Kidney epithelial cell (primary cell): ENCODE measurements at places on chromosomes 11 and 22.

- no peak for DNase-seq
Observed at GRCh38 chr11:65047581-65048422, 6.8 kb downstream of the SAC3D1 start.

- no peak for DNase-seq
Observed at GRCh38 chr11:72968390-72968789, 154.2 kb downstream of the ATG16L2 start.

- no peak for DNase-seq
Observed at GRCh38 chr22:42683578-42684283, 34.5 kb upstream of the CYB5R3 start.

GRCh38 chr11:4916581-4916980 lies 2.6 kb downstream of the OR51G2 start:
- DNase-seq = peak; percentile 42

GRCh38 chr11:128172046-128172878 lies 415.1 kb downstream of the ETS1 start:
- DNase-seq = peak; percentile 45

DNA sequence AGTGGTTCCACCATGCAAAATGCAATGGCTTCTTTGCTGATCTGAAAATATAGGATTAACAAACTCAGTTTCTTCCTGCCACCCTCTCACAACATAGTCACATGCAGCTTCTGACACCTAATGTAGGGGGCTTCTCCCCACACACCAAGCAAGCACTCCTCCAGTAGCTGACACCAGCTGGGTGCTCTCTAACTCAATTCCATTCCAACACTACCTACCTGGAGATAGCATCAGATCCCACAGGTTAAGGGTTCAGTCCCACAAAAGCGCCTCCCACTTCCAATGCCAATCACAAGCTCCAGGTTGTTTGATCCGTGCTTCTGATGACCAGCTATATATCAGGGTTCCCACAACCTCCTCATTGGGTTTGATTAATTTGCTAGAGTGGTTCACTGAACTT lies 31.8 kb upstream of the NNMT start:
- no peak for DNase-seq

DNA sequence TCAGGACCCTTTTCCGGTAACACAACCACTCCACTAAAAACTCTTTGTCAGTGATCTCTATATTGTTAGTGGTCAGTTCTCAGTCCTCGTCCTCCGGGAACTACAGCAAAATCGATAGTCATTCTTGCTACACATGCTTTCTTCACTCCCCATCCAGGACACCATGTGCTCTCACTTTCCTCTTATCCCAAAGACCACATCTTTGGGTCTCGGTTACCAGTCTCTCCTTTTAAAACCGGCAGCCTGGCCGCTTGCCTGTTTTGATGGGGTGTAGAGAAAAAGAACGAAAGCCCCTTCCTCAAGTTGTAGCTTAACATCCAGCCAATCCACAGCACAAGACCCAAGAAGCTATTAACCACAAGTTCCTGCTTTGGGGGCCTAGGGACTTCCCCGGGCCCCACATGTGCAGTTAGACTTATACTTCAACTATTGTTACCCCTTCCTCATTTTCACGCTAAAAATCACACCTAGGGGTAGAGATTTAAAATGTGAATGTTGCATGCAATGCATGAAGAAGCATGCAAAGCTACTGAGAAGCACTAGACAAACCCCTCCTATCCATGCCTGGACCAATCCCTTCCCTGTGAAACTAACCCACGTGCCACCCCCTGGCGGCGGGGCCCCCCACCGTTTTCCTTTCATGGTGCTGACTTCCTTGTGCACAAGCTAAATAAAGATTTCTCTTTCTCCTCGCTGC lies 1.5 kb upstream of the TOLLIP start:
- no peak for DNase-seq

DNA sequence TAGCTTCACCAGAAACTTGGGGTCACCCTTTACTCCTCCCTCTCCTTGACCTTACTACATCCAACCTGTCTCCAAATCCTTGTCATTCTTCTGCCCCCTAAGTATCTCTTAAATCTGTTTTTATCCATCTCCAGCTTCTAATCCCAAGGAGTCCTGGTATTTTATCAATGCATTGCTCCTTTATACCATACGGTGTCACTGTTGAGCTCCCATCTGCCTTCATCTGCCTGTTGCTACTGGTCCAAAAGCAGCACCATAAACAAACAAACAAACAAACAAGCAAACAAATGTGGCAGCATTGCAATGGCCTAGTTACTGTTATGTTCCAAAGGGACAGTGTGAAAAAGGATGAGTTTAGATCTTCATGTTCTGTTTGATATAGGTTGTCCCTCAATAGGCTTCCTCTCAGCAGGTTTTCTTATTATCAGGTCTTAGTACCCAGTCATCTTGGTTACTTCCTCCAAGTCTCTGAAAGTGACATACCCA lies 34.2 kb downstream of the DNHD1 start:
- DNase-seq = no peak

- DNase-seq = no peak
Observed at GRCh38 chr11:2998073-2998850, 6.1 kb upstream of the NAP1L4 start.
